ENCODE measurements at places on chromosomes 16 and 17.

GRCh38 chr17:57935833-57936807, 19.1 kb downstream of the CUEDC1 start:
- no peak for DNase-seq

DNA sequence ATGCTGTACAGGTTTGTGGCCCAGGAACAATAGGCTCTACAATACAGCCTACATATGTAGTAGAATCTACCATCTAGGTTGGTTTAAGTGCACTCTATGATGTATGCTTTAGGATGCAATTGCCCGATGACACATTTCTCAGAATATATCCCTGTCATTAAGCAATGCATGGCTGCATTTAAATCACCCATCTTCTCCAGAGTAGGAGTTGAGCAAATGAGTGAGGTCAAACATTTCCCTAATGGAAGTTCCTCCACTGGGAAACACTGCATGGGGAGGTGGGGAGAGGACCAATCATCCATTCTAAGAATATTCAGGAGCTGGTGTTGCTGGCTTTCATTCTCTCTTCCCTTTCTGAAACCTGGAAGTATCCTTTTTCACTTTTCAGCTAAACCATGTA, 2.0 kb upstream of the PCTP start:
- no peak for DNase-seq

GRCh38 chr17:2777242-2777867, 18.9 kb upstream of the RAP1GAP2 start:
- DNase-seq, result no peak

DNA sequence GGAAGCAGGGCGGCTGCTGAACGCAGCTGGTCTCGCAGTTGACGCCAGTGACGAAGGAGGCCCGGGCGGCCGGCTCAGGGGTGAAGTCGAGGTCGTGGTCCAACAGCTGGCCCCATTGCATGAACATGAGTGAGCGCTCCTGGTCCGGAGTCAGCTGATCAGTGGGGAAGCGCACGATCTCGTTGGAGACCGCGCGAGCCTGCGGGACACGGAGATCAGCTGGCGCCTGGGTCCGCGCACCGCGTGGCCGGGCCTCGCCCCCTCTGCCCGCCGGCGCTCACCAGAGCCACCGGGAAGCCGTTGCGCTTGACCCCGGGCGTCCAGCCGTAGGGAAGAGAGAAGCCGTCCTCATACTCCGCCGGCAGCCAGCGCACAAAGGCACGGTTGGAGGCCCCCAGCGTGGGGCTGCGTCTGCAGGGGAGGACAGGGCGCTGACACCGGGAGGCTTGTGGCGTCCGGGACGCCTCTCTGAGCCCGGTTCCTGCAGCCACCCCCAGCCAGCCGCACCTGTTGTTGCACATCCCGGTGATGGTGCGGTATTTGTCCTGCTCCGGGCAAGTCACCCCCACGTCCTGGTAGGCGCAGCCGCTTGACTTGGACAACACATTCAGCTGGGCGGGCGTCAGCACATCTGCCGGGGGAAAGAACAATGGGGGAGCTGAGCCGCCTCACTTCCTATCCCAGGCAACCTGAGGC, 1.6 kb downstream of the MPO start:
- no peak for DNase-seq

GRCh38 chr16:78556421-78556820, 457.0 kb downstream of the WWOX start:
- no peak for DNase-seq

DNA sequence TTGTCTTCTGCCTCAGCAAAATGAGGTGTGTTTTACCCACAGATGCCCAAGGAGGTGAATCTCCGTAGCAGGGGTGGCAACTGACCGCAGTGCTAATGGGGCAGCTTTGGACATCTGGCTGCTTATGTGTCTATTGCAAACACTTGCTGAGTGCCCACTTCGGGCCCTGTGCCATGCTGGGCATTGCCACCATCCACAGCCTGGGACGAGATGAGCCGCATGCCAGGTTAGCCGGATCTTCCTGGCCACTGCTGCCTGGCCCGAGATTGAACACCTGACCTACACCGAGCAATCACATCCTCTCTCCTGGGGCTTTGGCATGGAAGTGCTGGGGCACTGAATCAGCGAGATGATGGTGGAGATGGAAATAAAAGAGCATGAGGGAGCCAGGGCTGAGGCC, 238.7 kb downstream of the GSG1L start:
- no peak for DNase-seq
